Left ventricle myocardium superior (tissue), 1 donor: ENCODE measurements at places on chromosomes 5 and 9.

DNA sequence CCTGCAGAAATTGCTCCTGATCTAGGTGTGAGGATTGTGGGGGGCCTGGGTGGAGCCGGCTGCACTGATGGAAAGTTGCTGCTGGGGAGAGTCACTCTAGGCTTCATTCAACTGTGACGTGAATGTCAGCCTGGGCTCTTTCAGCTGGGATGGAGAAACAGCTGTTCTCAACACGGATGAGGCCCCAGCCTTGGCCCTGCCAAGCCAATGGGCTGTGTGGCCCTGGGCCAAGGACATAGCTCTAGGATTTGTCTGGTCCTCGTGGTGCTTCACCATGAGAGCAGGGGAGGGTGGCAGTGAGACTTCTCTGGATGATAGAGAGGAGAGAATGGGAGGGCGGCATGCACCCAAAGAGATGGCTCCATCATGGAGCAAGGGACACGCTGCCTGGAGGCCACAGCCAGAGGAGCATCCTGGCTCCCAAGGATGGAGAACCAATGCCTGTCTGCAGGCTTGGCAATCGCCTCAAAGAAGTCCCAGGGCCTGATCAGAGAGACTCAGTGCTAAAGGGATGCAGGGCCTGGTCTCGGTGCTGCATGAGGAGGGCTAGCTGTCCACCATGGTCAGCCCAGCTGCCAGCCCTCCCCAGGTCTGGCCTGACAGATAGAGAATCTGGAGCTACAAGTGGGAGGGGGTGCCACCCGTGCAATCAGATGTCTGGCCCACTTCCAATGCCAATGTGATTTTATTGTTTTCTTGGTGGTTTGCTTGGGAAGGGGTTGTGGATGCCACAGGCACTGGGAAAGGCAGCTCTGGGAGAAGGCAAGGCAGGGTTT, 141.0 kb downstream of the GADD45G start:
- peak; percentile 56 for DNase-seq

DNA sequence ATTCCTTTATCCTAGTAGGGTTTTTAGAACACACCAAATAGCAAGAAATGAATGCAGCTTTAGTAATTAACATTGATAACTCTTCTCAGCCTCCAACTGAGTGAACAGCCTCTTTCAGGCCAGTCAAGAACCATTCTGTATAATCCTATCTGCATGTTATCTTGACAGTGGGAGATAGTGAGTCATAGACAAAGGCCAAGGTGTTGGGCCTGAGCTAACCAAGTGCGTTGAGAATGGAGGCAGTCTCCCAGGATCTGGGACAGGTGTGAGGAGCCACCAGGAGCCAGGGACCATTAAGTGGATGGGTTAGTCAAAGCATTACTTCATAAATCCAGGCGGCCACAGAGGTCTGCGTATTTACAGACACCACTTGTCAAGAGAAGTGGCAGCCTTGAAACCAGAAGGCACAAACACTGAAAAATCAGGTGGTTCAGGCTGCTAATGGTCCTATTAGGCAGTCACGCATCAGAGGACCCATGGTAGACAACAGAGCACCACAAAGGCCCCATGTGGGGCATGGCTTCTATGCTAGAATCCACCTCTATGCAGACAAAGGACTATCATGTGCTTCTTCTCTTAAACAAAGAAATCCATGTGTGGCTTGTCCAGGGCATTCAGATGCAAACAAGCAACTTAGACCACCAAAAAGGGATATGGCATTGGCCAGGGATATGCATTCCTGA, 409.7 kb upstream of the PIK3R1 start:
- DNase-seq, result no peak

DNA sequence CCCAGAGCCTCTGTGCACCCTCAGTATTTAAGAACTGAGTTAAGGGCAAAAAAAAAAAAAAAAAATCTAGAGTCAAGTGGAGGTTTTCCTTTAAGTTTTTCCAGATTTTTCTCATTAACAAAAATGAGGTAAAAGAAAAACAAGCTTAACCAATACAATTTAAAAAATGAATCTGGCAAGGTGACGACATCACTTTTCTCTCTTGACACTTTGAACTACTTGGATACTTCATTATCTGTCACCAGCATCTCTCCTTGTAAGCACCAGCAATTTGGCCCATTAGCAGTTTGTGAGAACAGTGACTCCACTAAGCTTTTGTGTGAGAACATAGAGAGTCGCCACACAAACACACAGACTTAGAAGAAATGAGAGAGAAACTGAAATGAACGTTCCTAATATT, 345.7 kb upstream of the SLC30A5 start:
- no peak for DNase-seq

- no peak for DNase-seq
Observed at GRCh38 chr5:95670568-95670967, 12.2 kb downstream of the SPATA9 start.

DNA sequence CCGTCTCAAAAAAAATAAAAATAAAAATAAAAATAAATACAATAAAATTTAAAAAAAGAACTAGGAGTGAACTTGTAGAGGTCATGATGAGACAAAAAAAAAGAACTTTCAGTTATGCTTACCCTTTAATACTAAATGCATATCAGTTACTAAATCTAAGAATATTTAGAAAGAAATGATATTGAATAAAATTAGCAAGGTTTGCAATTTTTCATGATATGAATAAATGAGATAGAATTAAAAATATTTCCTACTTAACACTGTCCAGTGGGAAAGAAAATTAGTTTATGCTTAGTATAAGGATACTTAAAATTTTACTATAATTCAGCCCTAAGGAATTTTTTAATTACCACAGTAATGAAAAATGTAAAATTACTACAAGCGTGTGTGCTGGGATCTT, 132.4 kb downstream of the TLE1 start:
- DNase-seq, result no peak

DNA sequence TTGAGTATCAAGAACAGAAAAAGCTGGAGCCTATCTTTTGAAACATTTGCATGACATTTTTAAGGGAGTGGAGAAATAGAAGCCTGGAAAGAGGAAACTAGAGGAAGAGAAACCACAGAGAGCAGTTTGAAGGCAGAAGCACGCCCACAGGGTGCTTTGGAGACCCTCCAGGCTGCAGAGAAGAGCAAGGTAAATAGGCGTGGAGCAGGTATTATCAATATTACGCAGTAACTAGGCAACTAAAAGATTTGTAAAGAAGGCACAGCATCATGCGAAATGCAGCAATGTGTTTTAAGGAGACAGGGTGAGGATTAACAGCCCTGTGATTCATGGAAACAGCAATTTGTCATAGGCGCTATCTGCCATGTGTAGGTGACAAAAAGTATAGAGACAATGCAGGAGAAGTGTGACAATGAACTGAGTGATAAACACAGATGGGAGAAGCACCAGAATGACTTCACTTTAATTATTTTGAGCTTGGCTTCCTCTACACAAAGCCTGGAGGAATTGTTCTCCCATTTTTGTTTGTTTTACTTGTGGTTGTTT, 281.2 kb downstream of the BRINP1 start:
- no peak for DNase-seq

DNA sequence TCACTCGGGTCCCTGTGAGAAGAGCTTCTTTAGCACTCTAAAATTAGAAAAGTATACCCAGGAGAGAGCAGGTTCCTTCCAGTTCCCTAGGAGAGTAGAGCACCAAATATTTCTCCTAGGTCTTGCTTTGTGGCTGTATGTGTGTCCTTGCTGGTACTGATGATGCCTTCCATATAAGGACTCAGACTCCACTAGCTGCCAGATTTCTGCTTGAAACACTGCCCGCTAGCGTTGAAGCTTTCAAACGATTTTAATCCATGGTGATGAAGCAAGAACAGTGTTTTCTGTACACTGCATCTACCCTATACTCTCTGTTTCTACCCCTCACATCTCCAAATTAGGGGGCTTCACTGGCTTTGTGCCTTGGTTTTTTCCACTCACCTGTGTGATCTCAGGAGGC, 2.4 kb upstream of the SMC2 start:
- DNase-seq, result no peak

GRCh38 chr9:101652601-101653175, 57.9 kb upstream of the PPP3R2 start:
- no peak for DNase-seq

GRCh38 chr5:25975885-25976284, 1062.5 kb downstream of the CDH9 start:
- no peak for DNase-seq

GRCh38 chr5:17426104-17426749, 71.8 kb upstream of the TAF11L2 start:
- no peak for DNase-seq

- DNase-seq, result no peak
Observed at GRCh38 chr5:133467335-133467779, 145.0 kb downstream of the FSTL4 start.

- DNase-seq, result no peak
Observed at GRCh38 chr5:68644971-68645370, 429.4 kb downstream of the PIK3R1 start.

- no peak for DNase-seq
Observed at GRCh38 chr9:87346061-87346665, 151.5 kb upstream of the DAPK1 start.

DNA sequence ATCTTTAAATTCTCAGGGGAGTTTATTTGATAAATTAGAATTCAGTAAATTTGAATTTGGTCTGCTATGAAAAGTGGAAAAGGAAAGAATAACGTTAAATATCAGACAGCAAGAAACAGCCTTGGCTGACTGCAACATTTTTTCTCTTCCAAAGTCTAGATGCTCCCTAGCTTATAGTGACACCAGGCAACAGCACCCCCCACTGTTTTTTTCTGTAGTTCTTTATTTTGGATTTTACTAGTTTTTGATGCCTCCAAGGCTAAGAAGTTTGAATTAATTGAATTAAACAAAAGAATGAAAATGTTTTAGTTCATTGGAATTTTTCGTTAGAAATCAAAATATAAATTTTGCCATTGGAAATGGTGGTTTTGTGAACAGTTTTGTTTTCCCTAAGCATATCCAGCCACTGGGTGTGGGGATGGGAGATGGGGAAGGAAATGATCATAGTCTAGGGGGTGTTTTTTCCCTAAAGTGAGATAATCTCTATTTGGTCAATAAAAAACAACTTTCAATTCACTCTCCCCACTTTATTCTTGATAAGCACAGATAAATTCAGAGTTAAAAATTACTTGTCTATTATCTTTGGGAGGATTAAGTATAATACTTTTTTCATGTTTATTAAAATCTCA, 199.3 kb upstream of the CD180 start:
- no peak for DNase-seq

DNA sequence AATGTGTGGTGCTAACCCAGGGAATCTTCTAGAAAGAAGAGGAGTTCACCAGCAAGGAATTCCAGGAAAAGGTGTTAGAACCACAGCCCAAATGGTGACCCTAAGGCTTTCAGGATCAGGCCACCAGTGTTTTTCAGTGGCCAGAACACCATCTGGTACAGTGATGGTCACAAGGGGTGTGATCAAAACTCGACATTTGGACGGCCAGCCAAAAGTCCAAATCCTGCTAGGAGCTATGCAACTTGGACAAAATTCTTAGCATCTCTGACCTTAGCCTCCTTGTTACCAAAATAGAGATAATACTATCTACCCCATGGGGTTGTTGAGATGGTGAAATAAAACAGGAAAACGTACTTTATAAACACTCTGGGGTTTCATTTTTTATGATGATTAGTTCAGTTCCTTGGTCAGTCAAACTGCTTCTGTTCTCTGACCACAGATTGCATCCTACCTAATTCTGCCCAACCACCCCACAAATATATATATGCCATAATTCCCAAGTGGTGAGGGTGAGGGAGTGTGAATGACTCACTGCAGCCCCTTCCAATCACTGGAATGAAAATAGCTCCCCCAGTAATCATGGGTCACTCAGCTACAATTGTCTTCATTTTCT, 210.3 kb downstream of the CDK5RAP2 start:
- no peak for DNase-seq

DNA sequence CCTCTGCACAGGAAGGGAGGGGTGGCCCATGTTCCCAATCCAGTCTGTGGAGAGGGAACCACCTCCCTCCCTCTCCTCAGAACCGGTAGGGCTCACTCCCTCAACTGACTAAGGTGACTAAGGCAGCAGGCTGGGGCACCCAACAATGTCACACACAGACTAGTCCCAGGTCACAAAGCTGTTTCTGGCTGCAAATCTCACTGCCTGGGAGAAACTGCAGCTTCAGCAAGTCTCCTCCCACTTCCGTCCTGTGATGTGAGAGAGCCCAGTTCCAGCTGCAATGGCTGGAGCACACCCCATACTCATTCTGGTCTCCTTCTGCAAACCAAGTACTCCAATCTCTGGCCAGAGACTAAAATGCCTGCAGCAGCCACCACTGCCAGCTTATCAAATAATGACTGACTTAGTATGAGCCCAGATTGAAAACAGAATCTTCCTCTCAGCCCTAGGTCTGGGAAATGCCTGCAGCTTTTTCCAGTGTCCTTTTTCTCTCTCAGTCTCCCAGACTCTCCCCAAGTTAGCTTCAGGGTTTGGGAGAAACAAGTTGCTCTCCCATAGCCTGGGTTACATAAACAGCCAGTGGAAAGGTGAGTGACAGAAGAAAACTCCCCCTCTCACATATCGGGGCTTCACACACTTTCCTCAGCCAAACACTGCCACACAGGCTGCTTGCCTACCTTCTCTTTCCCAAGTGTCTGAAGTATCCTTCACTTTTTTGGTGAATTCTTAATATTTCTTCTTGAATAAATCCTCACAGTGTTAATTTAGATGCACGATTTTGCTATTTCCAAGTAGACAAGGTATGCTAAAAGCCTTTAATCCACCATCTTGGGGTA, 247.4 kb upstream of the RASA1 start:
- peak; percentile 31 for DNase-seq

DNA sequence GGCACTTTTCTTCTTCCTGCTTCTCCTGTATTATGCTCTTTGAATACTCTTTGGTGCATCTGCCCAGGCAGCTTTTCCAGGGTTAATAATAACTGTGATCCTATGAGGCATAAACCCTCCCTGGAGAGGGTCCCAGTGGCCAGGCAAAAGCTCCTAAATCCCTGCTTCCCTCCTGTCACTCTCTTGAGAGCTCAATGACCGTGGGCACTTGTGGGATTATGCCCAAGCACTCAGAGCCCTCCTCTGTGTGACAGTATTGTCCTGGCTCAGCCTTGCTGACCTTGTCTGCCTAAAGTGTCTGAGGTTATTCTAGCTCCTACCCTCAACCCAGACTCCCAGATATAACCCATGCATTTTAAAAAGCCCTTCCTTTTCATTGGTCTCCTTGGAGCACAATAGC, 51.9 kb downstream of the GALNT10 start:
- DNase-seq, result no peak

DNA sequence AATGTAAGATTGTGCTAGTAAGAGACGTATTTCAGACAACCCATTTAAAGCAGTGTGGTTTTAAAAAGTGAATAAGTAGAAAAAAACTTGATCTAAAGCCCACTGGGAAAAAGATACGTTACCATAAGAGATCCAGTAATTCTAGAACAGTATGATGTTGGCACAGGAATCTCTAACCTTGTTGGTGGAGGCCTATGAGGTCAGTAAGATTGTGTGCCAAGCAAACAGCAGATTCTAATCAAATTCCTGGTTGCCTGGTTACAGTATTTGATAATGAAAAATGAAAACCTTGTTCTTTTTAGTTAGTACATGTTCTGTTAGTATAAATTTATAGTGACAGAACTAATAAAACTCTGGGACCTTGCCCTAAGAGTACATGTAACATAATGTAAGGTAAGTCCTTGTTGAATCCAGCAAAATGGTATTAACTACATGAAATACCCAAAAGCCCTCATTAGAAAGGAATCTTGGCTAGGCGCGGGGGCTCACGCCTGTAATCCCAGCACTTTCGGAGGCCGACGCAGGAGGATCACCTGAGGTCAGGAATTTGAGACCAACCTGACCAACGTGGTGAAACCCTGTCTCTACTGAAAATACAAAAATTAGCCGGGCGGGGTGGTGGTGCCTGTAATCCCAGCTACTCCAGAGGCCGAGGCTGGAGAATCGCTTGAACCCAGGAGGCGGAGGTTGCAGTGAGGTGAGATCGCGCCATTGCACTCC, 33.2 kb upstream of the DMXL1 start:
- no peak for DNase-seq
